ENCODE measurements at places on chromosomes 2 and 18.
A peak's percentile ranks its signal among the peaks of the same experiment; 100 is the strongest.

DNA sequence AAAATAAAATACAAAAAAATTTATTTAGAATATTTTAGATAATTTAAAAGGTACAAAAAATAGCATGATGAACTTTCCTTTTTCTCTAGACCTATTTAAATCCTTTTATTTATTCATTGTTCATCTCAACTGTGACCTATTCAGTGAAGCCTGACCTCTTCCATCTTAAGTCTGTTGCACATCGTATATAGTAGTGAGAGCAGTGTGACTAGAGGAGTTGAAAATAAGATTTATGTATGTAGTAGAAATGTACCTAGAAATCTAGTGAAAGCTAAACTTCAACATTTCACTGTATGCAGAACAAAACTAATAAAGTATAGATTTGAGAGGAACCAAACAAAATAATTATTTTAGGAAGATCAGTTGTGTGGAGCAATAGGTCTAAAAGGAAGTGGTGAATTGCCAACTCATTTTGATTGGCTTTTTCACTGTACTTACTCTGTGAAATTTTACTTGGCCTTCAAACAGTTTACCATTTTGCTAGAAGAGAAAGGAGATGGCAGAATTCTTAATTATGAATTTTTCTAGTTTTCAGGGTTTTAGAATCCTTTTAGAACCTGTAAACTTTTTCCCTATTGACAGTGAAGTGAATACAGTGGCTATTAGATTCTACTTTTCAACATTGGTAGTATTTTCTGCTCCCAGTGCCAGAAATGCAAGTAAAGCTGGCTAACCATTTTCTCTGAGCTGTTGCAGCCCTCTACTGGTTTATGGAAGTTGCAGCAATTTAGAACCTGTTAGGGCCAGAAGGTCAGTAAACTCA lies 11.0 kb downstream of the ANKRD12 start:
- DNase-seq: peak; percentile 28

- DNase-seq: no peak
Measured at GRCh38 chr18:31229829-31230228, 67.2 kb upstream of the DSC1 start.

GRCh38 chr18:7413906-7414305 lies 153.2 kb upstream of the PTPRM start:
- DNase-seq: no peak

DNA sequence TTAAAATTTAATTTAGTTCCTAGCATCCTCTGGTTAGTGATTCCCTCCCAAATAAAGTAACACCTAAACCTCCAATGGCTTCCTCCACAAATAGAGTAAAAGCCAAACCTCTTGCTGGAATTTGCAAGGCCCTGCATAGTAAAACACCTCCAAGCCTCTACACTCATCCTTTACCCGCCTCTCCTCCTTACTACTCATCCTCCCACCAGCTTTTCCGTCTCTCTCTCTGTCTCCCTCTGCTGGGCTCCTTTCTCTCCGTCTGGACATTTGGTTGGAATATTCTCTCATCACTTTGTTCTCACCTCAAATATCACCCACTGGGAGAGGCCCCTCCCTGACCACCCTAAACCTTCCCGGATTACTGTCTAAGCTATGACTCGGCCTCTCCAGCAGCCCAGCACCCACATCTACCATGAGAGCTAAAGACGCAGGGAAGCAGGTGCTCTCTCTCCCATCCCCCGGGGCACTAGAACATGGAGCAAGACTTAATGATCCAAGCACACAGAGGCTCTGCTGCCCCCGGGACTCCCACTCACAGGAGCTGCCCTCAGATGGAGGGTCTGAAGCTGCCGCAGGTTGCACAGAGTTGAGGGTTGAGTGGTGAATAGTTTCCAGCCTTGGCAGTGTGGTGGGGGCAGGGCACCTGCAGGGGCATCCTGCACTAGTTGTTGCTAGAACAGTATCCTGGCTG lies 167.2 kb downstream of the FBXO15 start:
- DNase-seq: no peak

GRCh38 chr18:23069898-23070297 lies 65.4 kb upstream of the CABLES1 start:
- DNase-seq: no peak

- no peak for DNase-seq
Measured at GRCh38 chr2:132503701-132504100, 87.1 kb downstream of the GPR39 start.

DNA sequence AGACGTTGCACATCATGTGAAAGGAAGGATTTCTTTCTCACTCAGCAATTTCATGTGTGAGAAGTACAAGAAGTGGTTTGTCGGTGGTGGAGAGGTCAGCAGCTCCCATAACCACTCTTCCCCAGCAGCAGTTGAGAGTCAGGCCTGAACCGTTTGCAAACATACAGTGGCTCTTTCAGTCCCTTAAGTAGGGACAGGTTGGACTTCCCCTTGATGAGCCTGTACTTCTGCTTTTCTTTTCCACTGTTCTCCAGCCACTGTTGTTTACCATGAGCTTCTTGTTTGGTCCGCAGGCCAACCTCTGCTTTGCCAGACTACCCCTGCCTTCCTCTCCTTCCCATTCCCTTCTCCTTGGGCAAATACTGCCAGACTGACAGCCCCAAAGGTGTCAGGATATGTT lies 391.3 kb upstream of the CELF4 start:
- peak; percentile 55 for DNase-seq

- no peak for DNase-seq
Measured at GRCh38 chr2:132951008-132951714, 281.2 kb upstream of the LYPD1 start.

GRCh38 chr2:234978466-234979203 lies 26.8 kb downstream of the SH3BP4 start:
- DNase-seq: no peak

DNA sequence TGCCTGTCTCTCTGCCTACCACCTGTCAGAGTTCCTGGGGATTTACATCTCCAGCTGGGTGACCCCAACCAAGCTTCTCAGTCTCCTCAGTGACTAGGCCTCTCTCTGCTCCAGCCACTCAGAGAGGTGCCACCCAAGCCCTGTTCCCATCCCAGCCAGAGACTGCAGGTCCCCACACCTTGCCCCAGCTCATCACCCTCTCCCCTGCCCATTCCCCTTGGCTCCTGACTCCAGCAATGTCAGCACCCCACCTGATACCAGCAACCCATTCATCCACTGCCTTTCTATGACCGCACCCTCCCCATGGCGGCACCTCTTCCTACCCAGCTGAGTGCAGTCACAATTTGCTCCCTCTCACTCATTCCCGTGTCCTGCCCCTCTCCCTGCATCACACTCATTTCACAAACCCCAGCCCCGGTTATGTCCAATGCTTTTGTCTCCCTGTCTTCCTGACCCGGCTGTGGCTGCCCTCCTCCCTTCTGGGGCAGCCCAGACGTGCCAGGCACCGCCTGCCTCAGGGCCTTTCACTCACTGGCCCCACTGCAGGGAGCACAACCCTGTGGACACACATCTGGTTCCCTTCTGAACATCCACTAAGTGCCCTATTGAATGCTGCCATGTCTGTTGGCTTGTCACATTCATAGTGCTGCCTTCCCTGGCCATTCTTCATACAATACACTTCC lies 494.8 kb upstream of the HS6ST1 start:
- DNase-seq: no peak

All from GDM1 (cell line).